ENCODE measurements at places on chromosomes 7 and 10.

GRCh38 chr7:111005445-111005844 lies 85.5 kb upstream of the LRRN3 start:
- no peak for DNase-seq

- no peak for DNase-seq
These were observed 62.7 kb upstream of the STK17A start for GRCh38 chr7:43520201-43520600.

DNA sequence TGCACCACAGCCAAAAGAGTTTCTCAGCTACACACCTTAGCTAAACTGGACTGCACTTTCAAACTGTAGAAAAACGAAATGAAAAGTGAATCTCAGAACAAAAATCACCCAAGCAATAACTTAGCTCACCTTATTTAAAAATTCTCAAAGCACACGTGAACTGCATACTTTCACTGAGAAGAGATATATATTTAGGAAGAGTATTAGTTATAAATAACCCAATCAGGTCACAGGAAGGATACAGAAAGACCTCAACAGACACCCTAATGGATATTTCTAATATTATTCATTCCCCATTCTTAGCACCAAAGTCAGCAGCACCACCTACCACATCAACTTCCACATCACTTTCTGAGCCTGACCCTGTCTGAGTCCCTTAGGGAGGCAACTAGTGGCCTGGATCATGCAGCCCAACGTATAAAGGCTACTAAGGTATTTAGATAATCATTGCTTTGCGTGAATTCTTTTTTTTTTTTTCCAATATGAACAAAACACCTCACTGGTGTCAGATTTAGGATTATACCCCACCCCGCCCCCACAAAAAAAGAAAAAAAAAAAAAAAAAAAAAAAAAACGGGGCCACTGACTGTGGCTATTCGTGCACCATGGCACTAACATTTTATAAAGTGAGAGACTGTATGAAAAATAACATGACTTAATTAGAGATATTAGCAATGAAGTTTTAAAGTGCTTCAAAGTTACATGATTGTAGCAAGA lies 2.6 kb downstream of the ABI1 start:
- DNase-seq: no peak

- DNase-seq: no peak
These were observed 12.9 kb upstream of the FAM133B start for GRCh38 chr7:92603089-92603445.

GRCh38 chr7:26777385-26777784 lies 87.0 kb downstream of the SKAP2 start:
- DNase-seq: no peak

DNA sequence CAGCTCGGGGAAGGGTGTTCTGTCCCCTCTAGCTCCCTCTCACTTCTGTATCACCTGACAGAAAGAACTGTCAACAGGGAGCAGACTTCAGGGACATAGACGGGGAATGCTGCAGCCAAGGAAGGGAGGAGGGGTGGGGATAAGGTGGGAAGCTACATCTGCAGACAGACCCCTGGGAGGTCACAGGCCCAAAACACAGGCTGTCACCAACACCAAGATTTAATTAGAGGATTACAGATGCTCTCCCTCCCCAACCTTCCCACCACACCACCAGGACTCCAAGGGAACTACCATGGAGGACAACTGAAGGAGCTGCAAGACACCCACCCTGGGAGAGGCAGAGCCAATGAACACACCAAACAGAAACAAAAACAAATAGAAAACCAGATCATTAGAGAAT lies 425.2 kb upstream of the VSTM2A start:
- DNase-seq: no peak

DNA sequence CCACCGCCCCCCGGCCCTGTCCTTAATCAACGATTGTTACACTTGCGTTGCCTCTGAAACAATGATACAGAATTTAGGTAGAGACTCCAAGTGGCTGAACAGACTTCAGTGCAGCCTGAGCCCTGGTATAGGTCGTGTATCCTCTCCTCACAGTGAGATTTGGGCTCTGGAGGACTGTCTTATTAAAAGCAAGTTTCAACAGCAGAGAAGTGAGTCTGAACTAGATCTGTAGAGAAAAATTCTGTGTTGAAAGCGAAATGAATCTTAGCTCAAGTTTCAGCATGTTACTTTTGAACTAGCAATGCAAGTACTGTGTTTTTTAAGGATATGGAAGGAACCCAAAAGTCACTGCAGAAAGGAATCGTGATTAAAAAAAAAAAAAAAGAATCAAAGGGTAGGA lies 103.1 kb downstream of the HOXA1 start:
- no peak for DNase-seq
